ENCODE measurements at places on chromosomes 11 and 22.

DNA sequence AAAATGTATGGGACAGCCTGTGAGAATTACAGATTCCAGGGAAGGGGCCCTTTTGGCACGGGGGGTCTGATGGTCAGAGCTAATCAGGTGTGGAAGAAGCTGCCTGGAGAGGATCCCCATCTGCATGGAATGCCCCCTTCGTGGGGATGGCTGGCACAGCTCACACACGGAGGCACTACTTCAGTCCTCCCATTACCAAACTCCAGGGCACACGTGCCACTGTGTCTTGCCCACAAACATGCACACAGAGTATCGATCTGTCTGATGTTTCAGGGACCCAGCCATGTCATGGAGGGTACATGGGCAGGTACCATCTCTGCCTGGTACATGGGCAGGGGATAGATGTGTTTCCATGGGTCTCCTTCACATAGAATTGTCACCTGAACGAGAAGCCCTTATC is 14.7 kb downstream of the KCNQ1OT1 start:
- no peak for DNase-seq

DNA sequence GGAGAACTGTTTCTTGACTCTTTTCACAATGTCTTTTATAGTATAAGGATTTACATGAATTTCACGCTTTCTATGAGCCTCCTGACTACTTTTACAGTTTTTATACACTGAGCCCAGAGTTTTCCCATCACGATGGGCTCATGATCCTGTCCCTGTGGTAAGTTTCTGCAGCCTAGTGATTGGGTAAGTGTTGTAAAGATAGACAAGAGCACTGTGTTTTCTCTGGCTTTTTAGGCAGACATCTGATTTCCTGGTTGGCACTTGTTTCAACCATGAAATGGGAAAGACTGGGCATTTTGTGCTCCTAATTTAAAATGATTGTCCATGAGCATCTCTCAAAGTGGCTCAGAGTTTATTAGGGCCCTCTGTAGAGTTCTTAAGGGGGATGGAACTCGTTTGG is 299.0 kb downstream of the FAT3 start:
- no peak for DNase-seq

DNA sequence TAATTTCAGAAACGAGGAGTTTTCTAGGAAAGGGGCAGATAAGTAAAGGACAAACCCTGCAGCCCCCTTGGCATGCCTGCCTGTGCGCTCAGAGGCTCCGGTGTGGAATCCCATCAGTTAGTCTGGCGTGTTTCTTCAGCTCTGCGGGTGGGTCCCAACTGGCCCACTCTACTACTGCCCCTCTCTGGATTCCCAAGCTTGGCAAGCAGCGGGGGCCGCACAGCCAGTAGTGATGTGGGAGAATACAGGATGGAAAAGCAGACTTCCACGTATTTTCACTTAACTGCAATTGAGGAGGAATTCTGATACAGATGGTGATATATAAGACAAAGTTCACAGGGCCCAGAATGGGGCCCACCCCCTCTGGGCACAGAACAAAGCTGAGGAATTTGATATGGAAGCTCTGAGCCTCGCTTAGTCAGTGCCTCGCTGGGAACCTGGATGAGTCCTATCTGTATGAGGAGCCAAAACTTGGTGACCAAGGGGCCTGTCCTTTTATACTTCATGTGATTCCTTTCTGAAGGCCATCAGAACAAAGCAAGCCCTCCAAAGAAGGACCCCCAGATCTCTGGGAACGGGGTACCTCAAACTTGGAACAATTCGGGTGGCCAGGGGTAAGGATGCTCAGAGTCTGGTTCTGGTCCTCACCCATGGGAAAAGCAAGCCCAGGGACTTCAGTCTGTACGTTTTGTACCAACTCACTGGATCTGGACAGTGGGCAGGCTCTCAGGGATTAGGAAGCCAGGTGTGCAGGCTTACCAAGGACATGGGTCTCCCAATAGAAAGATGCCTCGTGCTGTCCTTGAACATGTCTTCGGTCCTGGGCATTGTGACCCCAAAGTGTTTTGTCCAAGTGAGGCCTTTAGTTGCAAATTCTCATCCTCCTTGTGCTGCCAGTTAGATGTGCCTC is 26.0 kb downstream of the RELT start:
- DNase-seq = no peak

DNA sequence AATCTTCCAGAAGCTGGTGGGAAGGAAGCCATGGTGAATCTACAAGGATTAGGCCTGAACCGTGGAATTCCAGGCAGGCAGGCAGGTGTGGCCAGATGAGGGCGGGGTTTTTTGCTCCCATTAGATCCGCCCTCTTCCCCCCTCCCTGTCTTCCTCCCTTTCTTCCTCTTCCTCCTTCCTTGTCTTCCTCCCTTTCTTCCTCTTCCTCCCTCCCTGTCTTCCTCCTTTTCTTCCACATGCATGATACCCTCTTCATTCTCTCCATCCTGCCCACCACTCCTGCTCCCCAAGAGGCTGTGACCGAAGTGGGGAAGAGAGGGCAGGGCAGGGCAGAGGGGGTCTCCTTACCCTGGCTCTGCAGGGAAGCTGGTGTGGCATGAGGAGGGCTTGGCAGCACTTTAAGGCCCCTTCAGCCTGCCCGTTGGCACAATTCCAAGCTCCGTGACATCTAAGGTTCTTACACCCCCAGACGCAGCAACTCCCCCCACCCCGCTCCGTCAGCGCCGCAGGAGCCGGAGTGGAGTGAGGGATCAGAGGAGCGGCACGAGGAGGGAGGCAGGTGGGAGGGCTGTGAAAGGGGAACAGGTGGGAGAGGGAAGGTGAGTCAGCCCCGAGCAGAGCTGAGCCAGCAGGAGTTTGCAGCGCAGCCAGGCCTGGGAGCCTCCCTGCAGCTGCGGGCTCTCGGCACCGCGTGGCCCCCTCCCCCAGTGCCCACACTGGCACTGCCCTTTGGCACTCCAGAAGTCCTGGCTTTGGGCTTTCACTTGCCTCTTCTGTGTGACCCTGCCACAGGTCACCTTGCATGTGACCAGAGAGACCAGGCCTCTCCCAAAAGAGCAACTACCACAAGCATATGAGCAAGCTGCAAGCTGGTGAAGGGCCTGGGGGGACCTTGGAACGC is 32.1 kb downstream of the KCNJ4 start:
- DNase-seq = no peak

- DNase-seq = no peak
These were observed 32.9 kb downstream of the RPL27A start for GRCh38 chr11:8715501-8715900.

DNA sequence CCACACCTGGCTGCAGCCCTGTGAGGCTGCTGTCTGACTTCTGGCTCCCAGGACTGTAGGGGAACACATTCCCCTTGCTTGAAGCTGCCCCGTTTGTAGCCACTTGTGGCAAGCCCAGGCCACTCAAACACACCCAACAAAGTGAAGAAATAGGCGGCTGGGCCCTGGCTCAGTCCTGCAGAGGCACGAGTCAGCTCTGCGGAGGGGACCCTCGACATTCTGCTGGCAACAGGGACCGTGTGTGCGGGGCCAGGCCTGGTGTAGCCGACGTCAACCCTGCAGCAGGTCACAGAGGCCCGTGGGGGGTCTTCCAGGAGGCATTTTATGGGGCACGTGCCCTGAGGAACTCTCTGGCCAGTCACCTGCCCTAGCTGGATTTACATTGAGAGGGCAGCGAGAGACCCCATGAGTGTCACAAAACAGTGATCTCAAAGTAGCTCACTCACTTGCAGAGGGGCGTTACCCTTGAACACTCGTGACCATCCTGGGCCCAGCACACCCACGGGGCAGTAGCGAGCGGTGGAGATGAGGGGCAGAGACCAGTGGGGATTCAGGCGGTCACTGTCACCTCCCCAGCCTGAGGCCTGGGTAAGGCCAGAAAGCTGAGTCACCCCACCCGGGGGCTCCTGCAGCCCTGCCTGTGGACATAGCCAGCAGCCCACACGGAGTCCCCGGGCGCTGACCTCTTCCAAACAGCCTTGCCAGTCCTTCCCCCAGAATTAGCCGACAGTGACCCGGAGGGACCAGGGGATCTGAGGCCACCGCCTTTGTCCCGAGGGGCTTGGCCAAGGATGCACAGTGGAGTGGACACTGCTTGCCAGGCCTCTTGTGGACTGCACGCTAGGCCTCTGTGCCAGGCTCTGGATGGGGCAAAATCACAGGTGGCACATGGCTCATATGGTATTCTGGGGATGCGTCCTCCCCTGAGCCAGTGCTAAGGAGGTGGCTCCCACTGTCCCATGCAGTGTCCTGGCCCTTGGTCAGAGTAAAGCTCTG is 139.5 kb downstream of the CTTN start:
- DNase-seq = no peak

DNA sequence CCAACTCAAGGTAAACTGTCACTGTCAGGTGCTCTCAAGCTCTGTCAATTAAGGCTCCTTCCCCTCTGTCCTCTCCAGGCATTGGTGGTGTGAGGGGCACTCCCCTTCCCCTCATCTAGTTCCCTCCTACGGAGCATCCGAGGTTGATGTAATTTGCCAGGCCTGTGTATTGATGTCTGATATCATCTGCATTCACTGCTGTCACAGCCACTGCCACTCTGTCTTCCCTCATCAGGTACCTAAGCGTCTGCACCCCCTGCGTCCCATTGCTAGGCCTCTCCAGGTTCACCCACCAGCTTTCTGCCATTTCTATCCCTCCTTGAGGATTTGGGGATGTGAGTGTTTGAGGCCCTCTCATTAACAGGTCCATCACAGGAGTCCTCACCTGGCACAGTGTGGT is 50.0 kb upstream of the SYT13 start:
- no peak for DNase-seq

All from SHP77 treated with DMSO at 0.1 percent for 48 hours (cell line).